Activated CD4-positive, alpha-beta T cell treated with anti-CD3 and anti-CD28 coated beads, Interleukin-10, Interleukin-2, amounts not matched to agents 100 ng/mL and 50 ng/mL, durations not matched to agents 16 hours and 8 hours (primary cell): ENCODE measurements at places on chromosomes 1 and 21.

GRCh38 chr1:103146166-103146565 is 37.8 kb upstream of the COL11A1 start:
- no peak for DNase-seq

DNA sequence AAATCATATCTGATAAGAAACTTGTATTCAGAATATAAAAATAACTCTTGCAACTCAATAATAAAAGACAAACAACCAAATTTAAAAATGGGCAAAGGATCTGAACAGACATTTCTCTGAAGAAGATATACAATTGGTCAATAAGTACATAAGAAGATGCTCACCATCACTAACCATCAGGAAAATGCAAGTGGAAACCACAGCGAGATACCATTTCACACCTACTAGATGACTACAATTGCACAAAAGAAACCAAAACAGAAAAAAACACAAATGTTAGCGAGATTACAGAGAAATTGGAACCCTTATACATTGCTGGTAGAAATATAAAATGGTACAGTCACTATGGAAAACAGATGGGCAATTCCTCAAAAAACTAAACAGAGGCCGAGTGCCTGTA is 11.5 kb upstream of the ZNF683 start:
- DNase-seq, result no peak

- no peak for DNase-seq
Observed at GRCh38 chr1:239306426-239306825, 79.9 kb upstream of the CHRM3 start.

- DNase-seq, result no peak
Observed at GRCh38 chr1:205746757-205747412, 3.1 kb downstream of the NUCKS1 start.

DNA sequence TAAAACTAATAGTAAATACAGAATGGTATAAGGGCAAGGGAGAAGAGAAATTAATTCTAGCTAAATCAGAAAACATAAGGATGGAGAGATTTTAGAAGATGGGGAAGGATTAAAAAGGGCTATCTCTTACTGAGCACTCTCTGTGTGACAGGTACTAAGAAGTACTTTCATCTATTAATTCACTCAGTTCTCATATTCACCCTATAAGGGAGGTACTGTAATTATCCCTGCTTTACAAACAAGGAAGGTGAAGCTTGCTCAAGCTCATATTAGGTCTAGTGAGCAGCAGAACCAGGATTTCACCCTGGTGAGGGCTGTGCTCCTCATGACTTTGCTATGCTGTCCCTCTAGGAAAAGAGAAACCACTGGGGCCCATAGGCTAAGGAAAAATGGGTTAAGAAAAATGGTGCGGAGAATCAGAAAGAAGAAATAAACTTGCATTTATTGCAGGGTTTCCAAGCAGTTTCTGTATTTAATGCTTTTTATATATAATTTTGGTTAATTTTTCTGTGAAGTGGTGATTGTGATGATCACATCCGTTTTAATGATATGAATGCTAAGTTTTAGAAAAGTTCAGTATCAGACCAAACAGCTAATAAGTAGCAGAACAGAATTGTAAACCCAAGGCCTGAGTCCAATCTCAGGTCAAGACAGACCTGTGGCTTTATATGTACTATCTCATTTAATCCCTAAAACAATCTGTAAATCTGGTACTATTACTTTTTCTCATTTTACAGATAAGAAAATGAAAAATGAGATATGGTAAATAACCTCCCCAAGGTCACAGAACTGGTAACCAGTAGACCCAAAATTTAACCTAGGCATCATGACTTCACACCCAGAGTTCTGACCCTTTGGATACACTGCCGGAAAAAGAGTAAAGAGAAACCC is 1.7 kb downstream of the PCNX2 start:
- no peak for DNase-seq
